ENCODE measurements at places on chromosomes 4 and X.

- DNase-seq: no peak
Measured at GRCh38 chrX:118761939-118762707, 34.7 kb downstream of the IL13RA1 start.

- DNase-seq: no peak
Measured at GRCh38 chr4:37678624-37679023, 7.6 kb downstream of the RELL1 start.

GRCh38 chr4:86334020-86334750 lies 25.7 kb downstream of the MAPK10 start:
- DNase-seq: no peak

DNA sequence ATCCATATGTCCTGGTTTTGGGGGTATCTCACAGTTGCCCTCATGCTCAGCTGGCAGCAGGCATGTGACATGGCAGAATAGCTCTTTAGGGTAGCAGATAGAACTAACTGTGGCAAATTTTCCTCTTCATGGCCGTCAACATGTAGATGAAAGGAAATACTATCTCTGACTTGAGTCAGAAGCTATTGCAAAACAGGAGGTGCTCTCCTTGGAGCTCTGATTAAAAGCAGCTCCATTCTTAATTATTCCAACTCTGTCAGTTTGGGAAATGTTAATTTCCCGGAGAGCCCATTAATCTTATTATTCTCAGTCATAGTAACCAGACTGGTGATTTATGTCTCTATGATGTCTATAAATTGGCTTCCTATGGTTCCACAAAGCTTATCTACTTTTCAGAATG lies 18.2 kb downstream of the IL13RA1 start:
- DNase-seq: no peak

DNA sequence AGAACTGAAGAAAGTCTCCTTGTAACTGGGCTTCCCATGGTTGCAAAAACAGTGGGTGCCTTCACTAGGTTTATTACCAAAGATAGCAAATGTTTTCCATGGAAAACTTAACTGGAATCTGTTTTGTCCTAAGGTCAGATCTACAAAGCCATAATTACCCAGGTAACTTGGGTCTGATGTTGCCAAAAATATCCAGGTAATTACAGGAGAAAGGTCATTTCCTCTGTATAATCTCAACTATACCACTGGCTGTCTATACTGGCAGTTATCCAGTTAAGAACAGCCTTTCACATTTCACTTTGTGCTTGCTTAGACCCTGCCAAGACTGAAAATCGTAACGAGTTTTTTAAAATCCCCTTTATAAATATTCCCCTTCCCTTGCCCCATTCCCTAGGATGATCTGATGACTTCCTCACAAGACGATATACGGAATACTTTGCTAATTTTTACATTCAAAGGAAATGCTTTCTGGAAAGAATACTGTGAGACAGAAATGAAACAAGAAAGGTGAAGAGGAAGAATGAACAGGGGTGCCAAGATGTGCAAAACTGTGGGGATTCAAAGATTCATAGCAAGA lies 105.5 kb downstream of the MAML3 start:
- peak; percentile 32 for DNase-seq

DNA sequence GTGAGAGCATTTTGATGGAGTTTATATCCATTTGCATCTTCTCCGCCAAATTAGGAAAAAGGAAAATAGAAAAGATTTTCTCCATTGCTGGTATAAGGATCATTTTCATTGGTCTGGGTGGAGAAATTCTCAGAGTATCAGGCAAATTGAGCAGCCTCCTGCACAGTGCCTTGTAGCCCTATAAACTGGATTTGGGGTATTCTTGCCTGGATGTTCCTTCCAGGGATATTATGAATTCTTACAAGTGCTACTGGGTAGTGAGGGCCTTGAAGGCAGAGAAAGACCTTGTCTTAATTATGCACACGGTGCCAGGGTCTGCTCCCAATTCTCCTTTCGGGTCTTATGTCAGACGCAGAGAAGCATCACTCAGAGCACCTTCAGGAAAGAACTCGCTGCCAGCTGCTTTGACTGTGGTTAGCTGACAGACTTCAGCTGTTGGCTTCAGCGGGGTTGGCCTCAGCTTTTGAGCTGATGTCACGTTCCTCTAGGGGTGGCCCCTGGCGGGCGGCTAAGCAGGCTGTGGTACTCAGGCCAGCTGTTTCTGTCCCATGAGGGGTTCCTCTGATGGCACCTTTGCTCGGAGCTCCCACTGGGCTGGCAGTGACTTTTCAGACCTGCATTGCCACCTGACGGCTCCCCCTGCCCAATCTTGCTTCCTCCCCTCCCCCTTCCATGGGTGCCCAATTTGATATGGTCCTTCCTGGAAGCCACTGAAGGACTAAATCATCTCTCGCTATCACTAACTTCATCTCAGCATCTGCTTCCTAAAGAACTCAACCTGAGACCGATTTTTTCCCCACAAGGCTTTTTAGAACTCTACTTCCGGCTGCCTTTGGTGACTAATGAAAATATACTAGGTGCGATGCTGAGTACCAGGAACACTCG lies 519.5 kb downstream of the BCOR start:
- no peak for DNase-seq

DNA sequence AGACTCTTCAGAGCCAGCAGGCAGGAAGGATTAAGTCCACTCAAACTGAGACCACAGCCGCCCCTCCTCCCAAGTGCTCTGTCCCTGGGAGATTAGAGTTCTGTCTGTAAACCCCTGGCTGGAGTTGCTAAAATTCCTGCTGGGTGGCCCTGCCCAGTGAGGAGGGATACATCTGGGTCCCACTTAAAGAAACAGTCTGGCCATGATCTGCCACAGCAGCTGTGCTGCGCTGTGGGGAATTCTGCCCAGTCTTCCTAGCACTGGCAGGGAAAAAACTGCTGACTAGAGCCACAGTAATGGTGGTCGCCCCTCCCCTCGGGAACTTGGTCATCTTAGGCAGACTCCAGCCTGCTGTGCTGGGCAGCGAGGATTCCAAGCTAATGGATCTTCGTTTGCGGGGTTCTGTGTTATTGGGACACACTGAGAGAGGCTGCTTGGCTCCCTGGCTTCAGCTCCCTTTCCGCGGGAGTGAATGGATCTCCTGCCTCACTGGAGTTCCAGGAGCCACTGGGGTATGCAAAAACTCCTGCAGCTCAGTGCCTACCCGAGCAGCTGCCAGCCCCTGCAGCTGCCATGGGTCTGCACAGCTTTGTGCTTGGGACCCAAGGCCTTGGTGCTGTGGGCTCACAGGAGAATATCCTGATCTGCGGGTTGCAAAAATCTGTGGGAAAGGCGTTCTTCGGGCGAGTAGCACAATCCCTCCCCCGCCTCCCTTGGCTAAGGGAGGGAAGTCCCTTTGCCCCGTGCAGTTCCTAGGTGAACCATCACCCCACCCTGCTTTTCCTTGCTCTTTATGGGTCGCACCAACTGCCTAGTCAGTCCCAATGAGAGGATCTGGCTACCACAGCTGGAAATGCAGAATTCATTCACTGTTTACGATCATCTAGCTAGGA lies 15.7 kb downstream of the ZXDB start:
- no peak for DNase-seq

GRCh38 chrX:124098089-124098488 lies 136.6 kb downstream of the STAG2 start:
- DNase-seq: peak; percentile 29

- DNase-seq: no peak
Measured at GRCh38 chr4:82708982-82709381, 89.6 kb downstream of the SCD5 start.

DNA sequence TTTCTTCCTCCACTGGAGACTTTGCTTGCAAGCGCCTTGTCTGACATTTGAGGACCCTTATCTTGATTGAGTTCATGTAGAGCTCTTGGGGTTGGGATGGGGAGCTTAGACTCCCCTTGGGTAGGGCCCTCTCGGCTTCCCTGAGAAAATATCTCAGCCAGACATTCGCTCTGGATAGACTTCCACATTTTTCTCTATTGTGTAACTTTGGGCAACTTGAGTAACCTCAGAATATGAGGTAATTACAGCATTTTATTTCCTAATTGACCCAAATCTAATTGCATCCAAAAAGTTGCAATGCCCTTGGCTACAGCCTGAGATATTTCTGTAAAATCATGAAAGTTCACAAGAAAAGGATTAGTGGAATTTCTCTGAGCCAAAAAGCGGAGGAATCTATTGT lies 102.8 kb upstream of the MXRA5 start:
- DNase-seq: no peak

- DNase-seq: no peak
Measured at GRCh38 chr4:83266689-83267088, 17.9 kb downstream of the COQ2 start.

DNA sequence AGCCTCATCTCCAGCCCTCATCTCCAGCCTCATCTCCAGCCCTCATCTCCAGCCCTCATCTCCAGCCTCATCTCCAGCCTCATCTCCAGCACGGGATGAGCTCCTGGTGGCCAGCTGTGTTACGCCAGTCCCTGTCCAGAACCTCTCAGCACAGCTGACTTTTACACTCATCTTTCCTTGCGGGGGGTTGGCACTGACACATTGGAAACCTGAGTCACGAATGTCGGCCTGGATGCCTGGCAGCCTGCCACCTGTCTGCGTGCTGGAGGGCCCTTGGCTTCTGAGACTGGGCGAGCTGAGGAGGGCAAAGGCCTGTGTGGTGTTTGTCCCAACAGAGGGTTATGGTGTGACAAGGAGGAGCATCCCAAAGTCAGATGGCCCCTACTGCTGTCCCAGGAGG lies 66.1 kb upstream of the HGFAC start:
- no peak for DNase-seq

- DNase-seq: no peak
Measured at GRCh38 chr4:101649790-101650515, 140.6 kb upstream of the BANK1 start.

DNA sequence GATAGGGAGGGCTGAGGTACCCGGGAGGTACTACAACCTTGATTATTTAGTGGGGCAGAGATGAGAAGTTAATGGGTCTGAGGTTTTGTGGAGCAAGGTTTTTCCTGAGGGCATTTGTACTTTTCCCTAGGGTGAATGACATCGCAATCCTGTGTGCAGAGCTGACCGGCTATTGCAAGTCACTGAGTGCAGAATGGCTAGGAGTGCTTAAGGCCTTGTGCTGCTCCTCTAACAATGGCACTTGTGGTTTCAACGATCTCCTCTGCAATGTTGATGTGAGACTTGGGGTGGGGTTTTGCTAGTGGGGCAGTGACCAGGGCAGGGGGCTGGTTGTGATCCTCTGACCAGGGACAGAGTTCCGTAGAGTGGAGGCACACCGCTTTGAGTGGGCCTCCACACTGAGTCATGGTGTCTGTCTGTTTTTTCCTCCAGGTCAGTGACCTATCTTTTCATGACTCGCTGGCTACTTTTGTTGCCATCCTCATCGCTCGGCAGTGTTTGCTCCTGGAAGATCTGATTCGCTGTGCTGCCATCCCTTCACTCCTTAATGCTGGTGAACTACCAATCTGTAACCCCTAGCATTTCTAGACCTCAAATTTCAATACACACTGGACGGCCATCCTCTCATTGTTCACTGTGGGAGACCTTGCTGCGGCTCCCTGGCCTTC lies 9.9 kb downstream of the MED12 start:
- DNase-seq: no peak

DNA sequence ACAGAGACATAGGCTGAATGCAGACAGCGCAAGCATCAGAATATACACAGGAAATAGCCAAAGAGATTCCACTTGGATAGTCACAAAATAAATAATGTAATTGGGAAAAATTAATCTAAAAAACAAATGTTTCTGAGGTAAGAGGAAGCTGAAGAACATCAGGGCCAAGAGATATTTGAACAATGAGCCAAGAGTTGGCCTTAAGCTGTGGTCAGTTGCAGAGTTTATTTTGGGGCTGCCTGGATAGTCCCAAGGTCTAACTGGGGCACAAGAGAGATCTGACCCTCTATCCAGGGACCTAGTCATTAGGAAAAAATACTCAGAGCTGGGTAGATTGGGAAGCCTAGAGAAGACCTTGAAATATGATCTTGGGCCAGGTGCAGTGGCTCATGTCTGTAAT lies 31.3 kb upstream of the FGF16 start:
- DNase-seq: no peak

Data from NCI-H2081 treated with DMSO at 0.1 percent for 48 hours (cell line).